Effector CD8-positive, alpha-beta T cell (primary cell): ENCODE measurements at places on chromosomes 11 and 22.

- DNase-seq = no peak
Observed at GRCh38 chr22:44341431-44342346, 28.9 kb upstream of the SHISAL1 start.

- DNase-seq = no peak
Observed at GRCh38 chr11:122634501-122634900, 21.0 kb upstream of the UBASH3B start.

DNA sequence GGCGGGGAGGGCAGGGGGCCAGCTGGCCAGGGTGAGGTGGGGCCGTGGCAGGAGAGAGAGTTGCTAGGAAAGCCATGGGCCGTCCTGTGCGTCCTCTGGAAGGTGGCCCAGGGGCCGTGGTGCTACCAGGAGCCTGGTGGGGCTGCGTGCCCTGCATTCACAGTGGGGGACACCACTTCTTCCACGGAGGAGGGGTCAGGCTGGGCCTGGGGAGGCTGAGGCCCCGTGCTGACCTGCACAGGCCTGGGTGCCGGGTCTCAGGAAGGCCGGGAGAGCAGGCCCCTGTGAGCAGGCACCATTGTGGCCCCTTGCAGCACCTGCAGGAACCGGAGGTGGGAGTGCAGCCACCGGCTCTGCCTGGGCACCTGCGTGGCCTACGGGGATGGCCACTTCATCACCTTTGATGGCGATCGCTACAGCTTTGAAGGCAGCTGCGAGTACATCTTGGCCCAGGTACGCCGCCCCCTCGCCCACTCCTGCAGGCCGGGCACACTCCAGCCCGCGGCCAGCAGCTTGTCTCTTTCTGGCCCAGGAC lies 12.0 kb downstream of the MUC5B start:
- DNase-seq = no peak

- DNase-seq = no peak
Observed at GRCh38 chr11:134015556-134015955, 53.3 kb upstream of the JAM3 start.

DNA sequence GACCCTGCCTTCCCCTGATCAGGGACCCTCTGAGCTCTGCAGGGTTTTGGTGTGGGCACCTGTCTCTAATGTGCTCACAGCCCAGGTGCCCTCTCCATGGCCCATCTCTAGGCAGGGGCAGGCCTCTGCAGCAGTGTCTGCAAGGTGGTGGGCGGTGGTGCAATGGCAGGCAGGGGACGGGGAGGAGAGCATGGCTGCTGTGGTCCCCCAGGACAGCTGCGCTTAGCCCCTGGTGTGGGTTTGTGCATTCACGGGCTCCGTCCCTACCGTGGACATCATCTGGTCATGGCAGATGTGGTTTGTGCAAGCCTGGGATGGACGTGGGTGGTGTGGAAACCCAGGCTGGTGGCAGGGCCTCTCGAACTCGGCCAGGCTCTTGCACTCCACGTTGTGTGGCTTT lies 443.1 kb downstream of the TBC1D22A start:
- no peak for DNase-seq

DNA sequence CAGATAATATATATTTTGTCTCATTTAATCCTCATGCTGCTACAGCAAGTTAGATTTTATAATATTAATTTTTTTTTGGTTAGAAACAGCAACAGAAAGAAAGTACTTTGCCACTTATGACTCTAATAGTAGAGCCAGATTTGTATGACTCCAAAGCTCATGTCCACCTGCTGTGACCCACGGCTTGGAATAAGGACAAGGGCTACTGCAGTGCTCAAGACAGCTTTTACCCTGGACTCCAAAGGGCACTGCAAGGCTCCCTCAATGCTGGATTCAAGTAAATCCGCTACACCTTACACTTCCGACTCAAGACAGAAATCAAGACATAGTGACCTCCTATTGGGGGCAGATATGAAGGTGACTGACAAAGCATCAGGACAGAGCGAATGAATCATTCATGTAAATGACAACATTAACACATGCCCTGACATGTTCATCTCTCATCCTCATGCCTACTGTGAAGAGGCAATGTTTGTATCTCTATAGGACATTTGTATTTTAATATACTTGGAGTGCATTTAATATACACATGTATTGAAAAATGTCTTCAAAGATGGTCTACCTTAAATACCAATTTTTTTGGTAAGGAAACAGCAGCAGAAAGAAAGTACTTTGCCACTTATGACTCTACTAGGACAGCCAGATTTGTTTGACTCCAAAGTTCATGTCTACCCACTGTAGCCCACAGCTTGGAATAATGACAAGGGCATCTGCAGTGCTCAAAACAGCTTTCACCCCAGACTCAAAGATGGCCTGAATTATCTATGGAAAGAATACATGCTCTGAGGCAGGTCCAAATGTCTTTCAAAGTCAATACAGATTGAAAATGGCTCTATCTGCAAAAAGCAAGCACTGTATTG lies 375.6 kb upstream of the CCDC90B start:
- DNase-seq = no peak

DNA sequence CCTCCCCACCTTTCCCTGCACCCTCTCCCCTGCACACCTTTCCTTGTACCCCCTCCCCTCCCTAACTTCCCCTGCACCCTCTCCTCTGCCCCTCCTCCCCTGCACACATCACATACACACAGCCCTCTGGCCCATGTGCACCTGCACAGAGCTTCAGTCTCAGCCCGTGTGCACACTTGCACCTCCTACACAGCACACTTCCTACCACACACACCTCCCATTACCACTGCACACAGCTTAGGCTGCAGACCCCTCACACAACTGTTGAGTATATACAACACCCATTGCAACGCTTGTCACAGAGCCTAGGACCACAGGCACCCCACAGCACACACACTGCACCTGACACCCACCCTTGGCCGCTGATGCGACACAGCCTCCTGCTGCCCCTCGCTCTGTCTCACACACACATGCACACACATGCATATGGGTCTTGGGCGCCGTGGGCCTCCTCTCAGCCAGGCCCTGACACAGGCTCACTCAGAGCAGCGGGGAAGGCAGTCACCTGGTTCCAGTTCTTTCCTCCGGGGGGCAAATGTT lies 411 bp downstream of the SIGIRR start:
- DNase-seq = no peak

DNA sequence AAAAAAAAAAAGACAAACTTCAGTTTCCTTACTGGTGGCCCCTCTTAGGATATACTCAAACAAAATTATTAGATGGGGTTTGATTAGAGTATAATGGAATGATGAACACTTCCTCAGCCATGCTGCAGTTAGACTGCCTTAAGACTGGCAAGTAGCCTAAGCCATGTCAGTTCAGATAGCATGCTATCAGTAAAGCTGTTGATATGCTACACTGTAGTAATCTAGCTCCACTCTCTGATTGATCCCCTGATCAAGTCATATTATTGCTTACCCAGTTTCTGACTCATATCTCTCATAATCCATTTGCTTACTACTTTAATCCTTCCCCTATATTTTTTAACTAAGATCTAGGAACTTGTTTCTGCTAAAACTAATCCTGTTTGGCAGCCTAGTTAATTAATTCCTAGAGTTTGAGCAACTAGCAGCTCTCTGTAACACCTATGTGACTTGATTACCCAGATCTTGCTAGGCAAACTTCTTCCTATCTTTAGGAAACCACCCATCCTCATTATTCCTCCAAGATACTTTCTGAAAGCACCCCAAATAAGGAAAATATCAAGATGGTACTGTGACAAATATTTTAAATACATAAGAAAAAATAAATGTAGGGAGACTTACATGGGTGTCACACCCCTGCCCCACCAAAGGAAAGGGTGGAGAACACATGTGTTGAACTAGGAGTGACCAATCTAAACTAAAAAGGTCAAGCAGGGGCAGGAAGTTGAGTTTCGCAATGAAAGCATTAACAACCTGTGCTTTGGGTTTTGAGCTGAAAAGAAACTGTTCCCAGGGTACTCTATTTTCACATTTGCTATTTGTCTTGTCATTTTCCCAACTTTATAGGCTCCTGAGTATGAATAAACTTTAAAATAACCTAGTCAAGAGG lies 43.2 kb downstream of the PIK3C2A start:
- DNase-seq = no peak

DNA sequence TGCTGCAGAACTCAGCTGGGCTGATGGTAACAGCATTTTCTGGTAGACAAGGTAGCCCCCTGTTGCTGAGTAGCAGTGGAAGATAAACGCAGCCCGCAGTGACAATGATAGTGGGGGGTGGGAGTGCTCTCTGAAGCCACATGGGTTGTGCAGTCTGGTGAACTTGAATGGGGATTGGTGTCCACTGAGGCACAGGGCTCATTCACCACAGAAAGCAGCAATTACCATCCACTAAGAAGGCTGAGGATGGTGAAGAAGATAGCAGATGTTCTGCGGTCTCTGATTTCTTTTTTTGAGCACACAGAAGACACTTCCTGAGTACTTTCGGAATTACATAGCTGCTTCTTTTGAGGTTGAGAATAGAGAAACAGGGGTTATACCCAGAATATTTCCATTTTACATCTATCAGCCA lies 150.3 kb downstream of the LRRC4C start:
- DNase-seq = no peak

DNA sequence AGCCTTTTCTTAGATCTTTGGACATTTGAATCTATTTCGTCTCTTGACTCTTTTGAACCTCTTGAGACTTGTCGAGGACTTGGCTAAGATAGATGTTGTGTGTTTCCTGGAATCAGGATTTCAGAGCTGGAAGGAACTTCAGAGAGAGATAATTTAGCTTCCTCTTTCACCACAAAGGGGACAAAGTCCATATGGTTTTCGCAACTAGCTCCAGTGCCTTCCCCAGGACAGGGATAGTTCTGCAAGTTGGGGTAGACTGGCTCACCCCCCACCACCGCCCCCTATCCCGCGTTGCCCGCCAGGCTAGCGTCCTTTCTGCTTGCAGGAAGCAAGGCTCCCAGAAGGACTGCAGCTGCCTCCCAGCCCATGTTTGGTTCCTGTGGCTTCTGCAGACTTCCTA lies 75.7 kb upstream of the MYO18B start:
- DNase-seq = no peak

- no peak for DNase-seq
Observed at GRCh38 chr11:78241475-78241874, 52.8 kb downstream of the USP35 start.

- no peak for DNase-seq
Observed at GRCh38 chr11:48900131-48900800, 83.4 kb downstream of the TRIM51G start.

- no peak for DNase-seq
Observed at GRCh38 chr11:95490625-95491024, 259.6 kb upstream of the SESN3 start.
